ENCODE measurements at places on chromosomes 2 and 18. TPM values are rescaled to one million over a fixed set of nuclear protein-coding genes. Genes with fewer than 3 reads are reported as not detected.

- H3K36me3 ChIP-seq: peaks cover 5% of the 10 kb centered on the region
- no peak overlapping the region for H3K4me3 ChIP-seq
- no peaks in the 10 kb centered on the region for H3K27me3 ChIP-seq
- no peak overlapping the region for H3K27ac ChIP-seq
These were observed 60.2 kb downstream of the PRPF40A start for GRCh38 chr2:152657043-152657442.

DNA sequence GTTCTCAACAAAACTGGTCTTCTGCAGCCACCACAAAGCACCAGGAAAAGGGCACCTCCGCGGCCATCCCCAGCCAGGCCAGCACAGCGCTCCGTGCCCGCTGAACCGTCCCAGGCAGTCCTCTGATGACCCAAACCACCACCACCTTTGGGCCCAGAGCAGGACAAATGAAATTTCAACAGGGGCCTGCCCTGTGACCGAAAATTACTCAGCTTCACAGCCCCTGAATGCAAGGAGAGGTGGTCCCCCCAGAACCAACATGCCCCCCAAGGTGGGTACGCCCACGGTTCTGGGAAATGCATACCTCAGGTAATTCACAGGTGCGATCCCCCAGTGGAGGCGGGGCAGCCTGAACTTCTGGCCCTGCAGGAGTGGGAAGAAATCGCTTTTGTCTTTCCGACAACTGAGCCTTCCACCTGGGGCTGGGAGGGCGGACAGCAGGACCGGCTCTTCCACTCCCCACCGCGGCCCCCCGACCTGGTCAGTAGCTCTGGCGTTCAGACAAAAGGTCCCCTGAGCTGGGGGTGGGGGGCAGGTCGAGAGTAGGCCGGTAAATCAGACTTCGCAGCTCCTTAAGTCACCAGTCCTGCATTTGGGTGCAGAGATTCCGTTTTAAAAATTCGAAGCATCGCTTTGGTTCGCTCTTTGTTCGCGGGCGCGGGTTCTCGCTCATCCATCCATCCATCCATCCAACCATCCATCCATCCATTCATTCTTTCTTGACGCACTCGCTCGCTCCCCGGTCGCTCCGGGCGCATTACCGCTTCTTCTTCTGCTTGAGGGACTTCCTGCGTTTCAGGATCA, 1.4 kb downstream of the ARL4C start:
- H3K27me3 ChIP-seq: no peaks in the 10 kb centered on the region
- peaks cover 39% of the 10 kb centered on the region for H3K4me1 ChIP-seq
- DNase-seq: no peak
- no peaks in the 10 kb centered on the region for H3K36me3 ChIP-seq

DNA sequence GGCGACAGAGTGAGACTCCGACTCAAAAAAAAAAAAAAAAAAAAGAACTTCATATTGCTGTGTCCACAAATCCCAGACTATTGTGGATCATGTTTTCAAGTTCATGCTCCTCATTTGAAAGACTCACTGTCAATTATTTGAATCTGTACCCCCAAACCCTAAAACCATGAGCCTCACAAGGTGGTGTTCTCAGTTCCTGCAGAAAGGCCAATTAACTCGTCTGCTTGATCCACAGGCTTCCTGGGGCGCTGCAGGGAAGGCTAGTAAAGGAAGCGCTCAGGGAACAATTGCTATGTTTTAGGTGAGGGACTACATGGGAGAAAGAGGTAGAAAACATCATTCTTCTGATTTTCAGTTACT, 396.8 kb upstream of the NETO1 start:
- no peak overlapping the region for H3K4me3 ChIP-seq
- no peak for DNase-seq
- no peak overlapping the region for H3K27ac ChIP-seq
- no peaks in the 10 kb centered on the region for H3K4me1 ChIP-seq

DNA sequence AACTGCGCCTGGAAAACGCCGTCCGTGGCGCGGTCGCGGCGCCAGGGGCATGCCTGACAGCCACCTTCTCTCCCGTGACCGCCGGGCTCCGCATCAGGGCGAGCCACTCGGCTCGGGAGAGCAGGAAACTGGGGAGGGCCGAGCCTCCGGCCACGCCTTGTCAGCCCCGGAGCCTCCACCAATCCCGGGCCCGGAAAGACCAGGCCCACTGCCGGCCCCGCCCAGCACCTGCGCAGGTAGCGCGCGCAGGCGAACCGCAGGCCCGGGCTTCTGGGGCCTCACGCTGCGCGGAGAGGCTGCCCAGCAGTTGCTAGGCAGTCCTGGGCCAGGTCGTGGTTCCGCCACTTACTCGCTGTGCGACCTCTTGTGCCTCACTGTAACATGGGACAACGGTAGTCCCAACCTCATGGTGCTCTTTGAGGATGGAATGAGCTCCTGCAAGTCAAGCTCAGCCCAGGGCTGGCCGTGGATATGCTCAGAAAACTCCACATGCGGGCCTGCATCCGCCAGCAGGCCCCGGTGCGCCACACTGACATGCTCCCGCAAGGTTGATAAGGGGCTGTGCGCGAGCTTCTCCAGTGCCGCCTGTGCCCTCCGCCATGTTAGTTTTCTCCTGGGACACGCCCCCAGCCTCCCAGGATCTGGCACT, 97.1 kb downstream of the INHBB start:
- no peaks in the 10 kb centered on the region for H3K36me3 ChIP-seq
- DNase-seq: no peak
- H3K27me3 ChIP-seq: peaks cover 16% of the 10 kb centered on the region
- peaks cover 2% of the 10 kb centered on the region for H3K4me1 ChIP-seq
- H3K4me3 ChIP-seq: peak overlapping the region; percentile 17

DNA sequence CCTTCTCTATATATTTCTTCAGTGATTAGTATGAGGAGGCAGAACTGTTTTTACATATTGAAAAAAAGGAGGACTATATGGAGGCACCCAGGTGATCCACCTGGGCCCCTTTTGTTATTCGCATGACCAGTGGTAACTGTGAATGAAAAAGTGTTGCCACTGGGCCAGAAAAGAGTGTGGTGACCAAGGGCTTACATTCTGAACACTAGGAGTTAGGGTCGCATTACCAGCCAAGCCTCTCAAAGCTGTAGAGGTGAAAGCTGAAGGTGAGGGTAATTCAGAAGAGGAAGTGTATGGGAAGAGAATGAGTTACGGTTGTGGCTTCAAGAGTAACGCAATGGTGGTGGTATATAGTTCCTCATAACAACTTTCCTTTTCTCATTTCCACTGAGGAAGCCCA, 487.6 kb downstream of the TMEM182 start:
- no peak overlapping the region for H3K4me3 ChIP-seq
- DNase-seq: no peak
- no peaks in the 10 kb centered on the region for H3K27me3 ChIP-seq
- no peaks in the 10 kb centered on the region for H3K4me1 ChIP-seq

GRCh38 chr18:42067518-42067917, 112.5 kb downstream of the PIK3C3 start:
- no peak overlapping the region for H3K27ac ChIP-seq
- no peaks in the 10 kb centered on the region for H3K4me1 ChIP-seq
- DNase-seq: no peak
- H3K4me3 ChIP-seq: no peak overlapping the region

GRCh38 chr2:207385903-207386302, 143.9 kb upstream of the CREB1 start:
- no peak for DNase-seq
- no peaks in the 10 kb centered on the region for H3K4me1 ChIP-seq
- no peak overlapping the region for H3K27ac ChIP-seq
- H3K4me3 ChIP-seq: no peak overlapping the region
- no peaks in the 10 kb centered on the region for H3K36me3 ChIP-seq

- peak overlapping the region; percentile 44 for H3K4me3 ChIP-seq
- H3K4me1 ChIP-seq: peaks cover 9% of the 10 kb centered on the region
- no peak overlapping the region for H3K27ac ChIP-seq
- no peaks in the 10 kb centered on the region for H3K36me3 ChIP-seq
These were observed 134.5 kb downstream of the RHBDD1 start for GRCh38 chr2:226970362-226970761.

- peaks cover 15% of the 10 kb centered on the region for H3K4me1 ChIP-seq
- H3K36me3 ChIP-seq: no peaks in the 10 kb centered on the region
- no peak overlapping the region for H3K4me3 ChIP-seq
- no peaks in the 10 kb centered on the region for H3K27me3 ChIP-seq
- H3K27ac ChIP-seq: no peak overlapping the region
- DNase-seq: no peak
These were observed 40.6 kb upstream of the LAMA1 start for GRCh38 chr18:7158216-7158615.

DNA sequence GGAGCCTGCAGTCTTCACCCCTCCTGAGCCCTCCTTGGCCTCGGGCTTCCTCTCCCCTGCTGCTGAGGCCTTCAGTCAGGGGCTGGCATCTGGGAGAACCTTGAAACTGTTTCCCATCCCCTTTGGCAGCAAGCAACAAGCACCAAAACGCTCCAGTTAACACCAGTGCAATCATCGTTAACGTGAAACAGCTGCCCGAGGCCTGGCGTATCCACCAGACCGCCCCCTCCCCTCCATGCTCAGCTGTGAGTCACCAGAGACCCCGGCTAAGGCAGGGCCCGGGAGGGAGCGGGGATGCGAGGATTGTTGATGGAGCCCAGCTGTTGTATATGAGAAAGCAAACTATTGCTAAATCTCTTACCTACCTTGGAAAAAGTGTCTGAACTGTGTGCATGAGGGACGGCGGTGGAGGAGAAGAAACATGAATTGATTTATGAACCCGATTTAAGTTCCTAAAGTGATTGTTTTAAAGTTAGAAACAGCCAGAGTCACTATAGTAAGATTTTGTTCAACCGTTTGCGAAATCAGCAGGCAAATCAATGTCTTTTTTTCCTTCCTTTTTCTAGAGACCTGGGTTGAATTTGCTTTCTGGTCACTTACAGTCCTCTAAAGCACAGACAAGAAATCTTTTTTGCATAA, 5.2 kb downstream of the ZFP36L2 start:
- no peaks in the 10 kb centered on the region for H3K27me3 ChIP-seq
- no peaks in the 10 kb centered on the region for H3K36me3 ChIP-seq
- H3K4me3 ChIP-seq: peak overlapping the region; percentile 98
- peaks cover 27% of the 10 kb centered on the region for H3K4me1 ChIP-seq
- peak overlapping the region; percentile 94 for H3K27ac ChIP-seq

DNA sequence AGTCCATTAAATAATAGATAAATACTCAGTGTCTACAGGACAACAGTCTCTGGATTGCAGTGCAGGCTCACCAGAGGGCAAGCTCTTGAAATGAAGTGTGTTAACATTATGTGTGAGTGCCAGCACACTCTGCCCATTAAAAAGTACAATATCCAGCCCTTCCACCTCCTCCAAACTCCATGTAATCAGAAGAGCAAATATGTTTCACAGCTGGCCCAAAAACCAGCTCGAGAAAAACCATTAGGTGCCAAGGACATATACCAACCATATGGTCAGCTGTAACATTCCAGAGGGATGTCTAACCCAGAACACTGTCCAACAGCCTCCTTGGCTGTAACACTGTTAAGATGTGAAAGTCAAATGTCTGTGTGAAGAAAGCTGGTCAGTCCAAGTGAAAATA, 112.2 kb downstream of the ZNF385B start:
- no peak overlapping the region for H3K4me3 ChIP-seq
- no peaks in the 10 kb centered on the region for H3K4me1 ChIP-seq
- H3K36me3 ChIP-seq: no peaks in the 10 kb centered on the region
- no peak overlapping the region for H3K27ac ChIP-seq

GRCh38 chr2:226979004-226979403, 143.2 kb downstream of the RHBDD1 start:
- H3K36me3 ChIP-seq: no peaks in the 10 kb centered on the region
- no peak for DNase-seq
- H3K27ac ChIP-seq: no peak overlapping the region
- no peaks in the 10 kb centered on the region for H3K27me3 ChIP-seq

GRCh38 chr2:501667-502066, 175.5 kb downstream of the TMEM18 start:
- H3K36me3 ChIP-seq: no peaks in the 10 kb centered on the region
- no peak overlapping the region for H3K27ac ChIP-seq
- no peaks in the 10 kb centered on the region for H3K4me1 ChIP-seq
- no peak overlapping the region for H3K4me3 ChIP-seq

- DNase-seq: no peak
- no peak overlapping the region for H3K4me3 ChIP-seq
- H3K4me1 ChIP-seq: no peaks in the 10 kb centered on the region
- no peaks in the 10 kb centered on the region for H3K27me3 ChIP-seq
- H3K36me3 ChIP-seq: no peaks in the 10 kb centered on the region
These were observed 3.3 kb upstream of the CERKL start for GRCh38 chr2:181660181-181660580.

- no peak overlapping the region for H3K4me3 ChIP-seq
- H3K27me3 ChIP-seq: no peaks in the 10 kb centered on the region
- no peaks in the 10 kb centered on the region for H3K4me1 ChIP-seq
- H3K27ac ChIP-seq: no peak overlapping the region
These were observed 64.7 kb downstream of the CCDC178 start for GRCh38 chr18:33375829-33376228.

- DNase-seq: no peak
- H3K4me1 ChIP-seq: peaks cover 8% of the 10 kb centered on the region
- no peak overlapping the region for H3K4me3 ChIP-seq
- H3K27me3 ChIP-seq: peaks cover 2% of the 10 kb centered on the region
These were observed 47.9 kb upstream of the PMAIP1 start for GRCh38 chr18:59851784-59852399.

DNA sequence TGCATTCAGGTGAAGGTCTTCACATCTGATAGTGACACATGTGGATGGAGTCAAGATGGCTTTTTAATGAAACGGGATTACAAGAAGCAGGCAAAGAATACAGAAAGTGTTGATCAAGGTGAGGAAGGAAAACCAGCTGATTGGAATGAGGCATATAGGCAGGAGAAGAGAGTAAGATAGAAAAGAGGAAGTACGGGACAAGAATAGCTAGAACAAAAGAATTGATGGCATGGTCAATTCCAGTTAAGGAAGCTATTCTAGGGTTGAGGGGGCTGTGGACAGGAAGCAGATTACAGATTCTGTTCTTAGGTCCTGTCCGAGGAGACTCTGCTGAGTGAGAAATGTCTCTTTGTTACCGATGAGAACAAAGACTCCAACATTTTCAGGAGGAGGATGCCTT, 13.2 kb upstream of the NCK2 start:
- H3K4me3 ChIP-seq: no peak overlapping the region
- H3K27ac ChIP-seq: no peak overlapping the region
- DNase-seq: no peak
- no peaks in the 10 kb centered on the region for H3K36me3 ChIP-seq

- H3K27me3 ChIP-seq: peaks cover 32% of the 10 kb centered on the region
- H3K36me3 ChIP-seq: no peaks in the 10 kb centered on the region
- no peaks in the 10 kb centered on the region for H3K4me1 ChIP-seq
- DNase-seq: no peak
- no peak overlapping the region for H3K4me3 ChIP-seq
- no peak overlapping the region for H3K27ac ChIP-seq
These were observed 89.2 kb downstream of the ZBTB7C start for GRCh38 chr18:48319801-48320638.

Gene SIX3
- total RNA-seq: not detected

Gene SPATA3
- not detected for total RNA-seq

Gene ARL4C
- 294 TPM for total RNA-seq

Gene ZNF396
- 0.73 TPM for total RNA-seq

Gene SH3RF3
- 4.6 TPM for total RNA-seq

Gene HOXD3
- not detected for total RNA-seq

Measured in T-cell (primary cell).